Right lung (tissue), 10 donors: ENCODE measurements at places on chromosomes 7 and 10. TPM values are rescaled to one million over a fixed set of nuclear protein-coding genes. Genes with fewer than 3 reads are reported as not detected.
A peak's percentile ranks its signal among the peaks of the same experiment; 100 is the strongest.

GRCh38 chr10:57964351-57964750, 303.3 kb downstream of the IPMK start:
- no peak for DNase-seq

DNA sequence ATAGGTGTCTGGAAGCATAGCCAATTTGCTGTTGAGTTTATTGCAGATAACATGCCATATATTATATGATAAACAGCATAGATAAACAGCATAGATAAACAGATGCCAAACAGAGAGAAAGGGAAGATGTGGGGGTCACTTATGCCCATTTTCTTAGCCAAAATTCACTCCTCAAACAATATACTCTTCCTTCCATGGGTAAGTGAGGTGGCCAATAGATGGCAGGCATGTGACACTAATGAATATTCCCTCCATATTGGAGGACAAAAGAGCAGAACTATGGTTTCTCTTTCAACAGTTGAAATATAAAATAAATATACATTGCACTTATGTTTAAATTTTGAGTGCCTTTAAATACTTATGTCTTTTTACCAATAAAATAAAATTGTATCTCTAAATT, 1212.8 kb downstream of the REEP3 start:
- peak; percentile 5 for DNase-seq

DNA sequence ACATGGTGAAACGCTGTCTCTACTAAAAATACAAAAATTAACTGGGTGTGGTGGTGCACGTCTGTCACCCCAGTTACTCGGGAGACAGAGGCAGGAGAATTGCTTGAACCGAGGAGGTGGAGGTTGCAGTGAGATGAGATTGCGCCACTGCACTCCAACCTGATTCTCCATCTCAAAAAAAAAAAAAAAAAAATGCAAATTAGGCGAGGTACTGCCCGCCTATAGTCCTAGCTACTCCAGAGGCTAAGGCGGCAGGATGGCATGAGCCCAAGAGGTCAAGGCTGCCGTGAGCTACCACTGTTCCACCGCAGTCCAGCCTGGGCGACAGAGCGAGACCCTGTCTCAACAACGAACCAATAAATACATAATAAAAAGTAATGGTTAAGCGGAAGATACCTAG, 1.1 kb upstream of the EIF4H start:
- no peak for DNase-seq

- no peak for DNase-seq
These were observed 46.4 kb downstream of the ELFN1 start for GRCh38 chr7:1716263-1717094.

DNA sequence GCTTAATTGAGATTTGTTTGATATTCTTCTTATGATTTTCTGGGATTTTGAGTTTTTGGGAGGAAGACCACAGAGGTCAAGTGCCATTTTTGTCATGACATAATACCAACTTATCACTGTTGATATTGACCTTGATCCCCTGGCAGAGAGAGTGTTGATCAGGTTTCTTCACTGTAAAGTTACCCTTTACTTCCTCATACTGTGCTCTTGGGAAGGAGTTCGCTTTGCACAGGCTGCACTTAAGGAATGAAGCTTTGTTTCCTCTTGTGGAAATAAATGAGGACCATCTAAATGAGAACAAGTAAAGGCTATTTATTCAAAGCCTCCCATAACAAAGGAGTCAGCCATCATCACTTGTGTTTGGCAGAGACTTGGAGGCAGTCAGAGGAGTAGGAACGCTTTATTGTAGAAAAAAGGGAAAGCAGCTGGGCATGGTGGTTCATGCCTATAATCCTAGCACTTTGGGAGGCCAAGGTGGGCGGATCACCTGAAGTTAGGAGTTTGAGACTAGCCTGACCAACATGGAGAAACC, 16.1 kb downstream of the ST7 start:
- DNase-seq, result no peak

- DNase-seq, result peak; percentile 62
These were observed 12.5 kb downstream of the SFRP5 start for GRCh38 chr10:97759158-97759887.

GRCh38 chr7:73345538-73345937, 17.6 kb downstream of the FKBP6 start:
- no peak for DNase-seq

- no peak for DNase-seq
These were observed 28.1 kb downstream of the PLEKHA1 start for GRCh38 chr10:122402548-122403131.

- DNase-seq, result no peak
These were observed 40.9 kb upstream of the ELAPOR2 start for GRCh38 chr7:87100326-87100725.

DNA sequence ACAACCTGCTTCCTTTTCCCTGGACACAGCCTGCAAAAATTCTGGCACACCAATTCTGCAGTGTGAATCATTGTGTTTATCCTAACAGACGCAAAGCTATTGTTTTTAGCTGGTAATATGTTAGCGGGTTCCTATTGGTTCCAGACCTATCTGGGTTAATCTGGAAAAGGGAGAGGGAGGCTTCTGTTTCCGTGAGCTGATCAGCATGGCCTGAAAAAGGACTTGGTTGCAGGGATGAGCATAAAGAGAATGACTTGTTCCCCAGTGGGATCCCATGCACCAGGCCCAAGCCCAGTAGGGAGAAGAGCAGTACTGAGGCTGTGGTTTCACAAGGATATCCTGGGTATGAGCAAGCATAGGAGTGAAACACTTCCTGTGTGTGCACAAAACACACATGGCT, 78.4 kb downstream of the PDE1C start:
- no peak for DNase-seq

- DNase-seq, result no peak
These were observed 289.1 kb downstream of the PRKG1 start for GRCh38 chr10:51363415-51363814.

- DNase-seq, result no peak
These were observed 657.9 kb downstream of the NXPH1 start for GRCh38 chr7:9091282-9091681.

DNA sequence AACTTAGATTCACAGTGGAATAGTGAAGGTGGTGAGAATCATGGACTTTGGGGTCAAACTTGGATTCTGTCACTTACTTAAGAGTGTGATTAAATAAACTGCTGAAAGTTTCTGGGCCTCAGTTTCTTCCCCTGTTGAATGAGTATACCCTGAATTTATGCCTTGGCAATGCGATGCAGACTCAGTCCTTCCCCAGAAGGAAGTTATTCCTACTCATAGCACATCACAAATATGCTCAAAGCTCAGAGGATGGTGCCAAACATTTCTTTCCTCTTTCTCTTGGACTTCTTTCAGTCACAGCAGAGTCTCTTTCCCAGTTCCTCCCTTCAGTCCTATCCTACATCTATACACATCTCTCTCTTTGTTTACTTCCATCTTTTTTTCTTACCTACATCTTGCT, 45.1 kb downstream of the ASB4 start:
- DNase-seq, result no peak

DNA sequence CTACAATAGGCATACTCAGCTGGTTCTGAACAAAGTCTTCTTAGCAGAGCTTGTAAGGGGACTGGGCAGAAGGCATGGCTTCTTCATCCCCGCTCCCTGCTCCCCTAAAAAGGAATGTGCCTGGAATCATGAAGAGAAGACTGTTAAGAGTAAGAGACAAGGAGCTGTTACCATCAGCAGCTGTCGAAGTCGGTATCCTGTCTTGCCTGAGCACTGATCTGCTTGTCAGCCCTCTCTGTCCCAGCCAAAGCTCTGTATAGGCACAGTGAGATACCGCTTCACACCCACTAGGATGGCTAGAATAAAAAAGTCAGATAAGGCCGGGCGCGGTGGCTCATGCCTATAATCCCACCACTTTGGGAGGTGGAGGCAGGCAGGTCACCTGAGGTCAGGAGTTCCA, 2.4 kb downstream of the ABLIM1 start:
- no peak for DNase-seq

GRCh38 chr7:30741289-30741688, 10.6 kb upstream of the INMT start:
- no peak for DNase-seq

- no peak for DNase-seq
These were observed 12.6 kb upstream of the ARL4A start for GRCh38 chr7:12674861-12675260.

- DNase-seq, result no peak
These were observed 161.2 kb downstream of the PCLO start for GRCh38 chr7:83001362-83002040.

DNA sequence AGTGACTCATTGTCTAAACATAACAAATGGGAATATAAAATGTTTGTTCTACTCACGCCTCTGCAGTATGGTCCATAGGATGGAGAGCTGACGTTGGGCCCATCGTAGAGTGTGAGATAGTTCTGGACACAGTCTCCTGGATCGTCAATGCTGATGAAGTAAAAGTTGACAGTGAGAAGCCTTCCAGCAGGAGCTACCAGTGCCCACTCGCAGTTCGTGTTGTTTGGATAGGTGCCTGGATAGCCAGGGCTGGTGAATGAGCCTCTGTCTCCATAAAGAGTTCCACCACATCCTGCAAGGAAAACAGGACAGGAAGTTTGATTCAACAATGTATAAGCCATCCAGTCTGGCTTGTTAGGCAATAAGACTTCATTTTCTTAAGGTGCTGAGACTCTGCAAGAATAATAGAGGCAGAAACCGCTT, 79.6 kb downstream of the OR13A1 start:
- DNase-seq, result no peak

GRCh38 chr7:137276189-137276588, 67.3 kb downstream of the PTN start:
- no peak for DNase-seq

Gene ATG9B
- polyA plus RNA-seq, result 2.6 TPM

Gene DRGX
- not detected for polyA plus RNA-seq

Gene ZNF239
- polyA plus RNA-seq, result 12.6 TPM

Gene TMEM176A
- 6.4 TPM for polyA plus RNA-seq

Gene CACNA2D1
- polyA plus RNA-seq, result 17.7 TPM

Gene SUN3
- 0.53 TPM for polyA plus RNA-seq
